Activated CD8-positive, alpha-beta memory T cell treated with anti-CD3 and anti-CD28 coated beads for 48 hours (primary cell): ENCODE measurements at places on chromosomes 4 and X.

DNA sequence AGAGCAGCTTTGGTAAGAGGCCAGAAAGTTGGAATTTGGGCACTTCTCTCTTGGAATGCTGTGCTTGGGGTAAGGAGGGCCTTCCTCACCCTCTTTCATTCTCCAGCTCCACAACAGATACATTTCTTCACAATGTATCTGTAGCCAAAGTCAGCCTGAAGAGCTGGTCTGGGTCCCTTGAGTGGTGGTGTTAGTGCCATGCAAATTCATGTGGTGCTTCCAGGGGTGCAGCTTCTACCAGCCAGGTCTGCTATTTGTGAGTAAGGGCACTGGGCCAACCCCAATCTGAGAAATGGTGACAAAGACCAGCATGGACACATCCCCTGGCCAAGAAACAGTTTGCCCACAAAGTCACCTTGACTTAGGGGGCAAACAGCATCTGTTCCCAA lies 17.8 kb downstream of the AMER1 start:
- no peak for DNase-seq

DNA sequence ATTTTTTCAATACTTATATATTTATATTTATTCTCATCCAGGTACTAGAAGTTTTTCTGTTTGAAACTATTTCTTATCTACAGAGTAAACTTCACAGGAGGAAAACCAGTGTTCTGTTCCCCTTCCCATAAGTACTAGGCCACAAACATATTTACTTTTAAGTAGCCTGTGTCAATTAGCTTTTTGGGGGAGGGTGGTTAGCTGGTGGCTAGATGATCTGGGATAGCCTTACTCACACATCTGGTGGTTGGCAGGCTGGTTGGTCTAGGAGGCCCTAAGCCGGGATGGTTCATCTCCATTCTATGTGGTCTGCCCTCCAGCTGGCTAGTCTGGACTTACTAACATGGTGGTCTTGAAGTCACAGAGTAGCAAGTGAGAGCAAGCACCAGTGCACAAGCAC lies 6.2 kb downstream of the JADE3 start:
- DNase-seq, result no peak

DNA sequence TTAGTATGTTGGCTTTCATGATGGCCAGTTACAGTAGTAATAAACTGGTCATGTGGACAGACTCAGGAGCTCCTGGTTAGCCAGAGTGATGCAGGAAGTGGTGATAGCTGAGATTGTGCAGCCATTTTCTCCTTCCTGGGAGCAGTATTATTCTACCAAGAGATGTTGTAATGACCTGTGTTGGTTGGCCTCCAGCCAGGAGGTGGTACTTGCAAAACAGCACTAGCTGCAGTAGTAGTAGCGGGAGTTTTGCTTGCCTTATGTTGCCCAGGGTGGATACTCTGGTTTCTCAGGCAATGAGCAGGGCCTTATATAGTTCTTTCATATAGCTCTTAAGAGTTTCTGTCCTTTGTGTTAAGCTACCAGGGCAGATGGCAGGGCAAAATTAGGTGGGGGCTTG lies 998.8 kb downstream of the GLUD2 start:
- DNase-seq, result no peak

DNA sequence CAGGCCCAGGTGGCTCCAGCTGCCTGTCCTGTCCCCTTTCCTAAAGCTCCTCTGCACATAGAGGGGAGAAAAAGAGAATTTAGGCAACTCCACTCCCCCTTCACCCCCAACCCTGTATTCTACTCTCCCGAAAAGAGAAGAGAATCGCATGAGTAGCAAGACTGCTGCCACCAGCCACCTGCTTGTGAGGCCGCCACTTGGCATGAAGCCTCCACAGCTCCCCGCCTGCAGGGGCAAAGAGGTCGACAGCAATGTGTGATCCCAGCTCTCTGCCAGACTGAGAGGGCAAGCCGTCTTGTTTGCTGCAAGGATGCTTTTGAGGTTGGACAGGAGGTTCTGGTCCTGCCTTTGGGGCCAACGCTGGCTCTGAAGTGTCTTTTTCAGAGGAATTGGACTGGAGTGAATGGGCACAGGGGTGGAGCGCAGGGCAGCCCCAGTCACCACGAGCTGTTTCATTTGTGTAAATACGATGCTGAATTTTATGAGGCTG lies 77.1 kb downstream of the STARD8 start:
- DNase-seq, result no peak

DNA sequence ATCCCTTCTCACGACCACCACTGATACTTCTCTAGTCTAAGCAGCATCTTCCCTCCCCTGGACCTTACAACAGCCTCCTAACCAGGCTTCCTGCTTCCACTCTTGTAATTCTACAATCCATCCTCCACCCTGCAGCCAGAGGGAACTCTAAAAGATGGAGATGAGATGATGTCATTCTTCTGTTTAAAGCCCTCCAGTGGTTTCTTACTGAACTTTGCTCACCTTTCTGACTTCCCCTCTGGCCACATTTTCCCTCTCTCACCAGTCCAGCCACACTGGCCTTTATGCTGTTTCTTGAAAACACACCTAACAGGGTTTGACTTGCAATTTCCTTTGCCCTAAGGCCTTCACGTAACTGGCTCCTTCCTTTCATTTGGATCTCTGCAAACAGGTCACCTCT lies 191.4 kb upstream of the NHS start:
- DNase-seq, result no peak

DNA sequence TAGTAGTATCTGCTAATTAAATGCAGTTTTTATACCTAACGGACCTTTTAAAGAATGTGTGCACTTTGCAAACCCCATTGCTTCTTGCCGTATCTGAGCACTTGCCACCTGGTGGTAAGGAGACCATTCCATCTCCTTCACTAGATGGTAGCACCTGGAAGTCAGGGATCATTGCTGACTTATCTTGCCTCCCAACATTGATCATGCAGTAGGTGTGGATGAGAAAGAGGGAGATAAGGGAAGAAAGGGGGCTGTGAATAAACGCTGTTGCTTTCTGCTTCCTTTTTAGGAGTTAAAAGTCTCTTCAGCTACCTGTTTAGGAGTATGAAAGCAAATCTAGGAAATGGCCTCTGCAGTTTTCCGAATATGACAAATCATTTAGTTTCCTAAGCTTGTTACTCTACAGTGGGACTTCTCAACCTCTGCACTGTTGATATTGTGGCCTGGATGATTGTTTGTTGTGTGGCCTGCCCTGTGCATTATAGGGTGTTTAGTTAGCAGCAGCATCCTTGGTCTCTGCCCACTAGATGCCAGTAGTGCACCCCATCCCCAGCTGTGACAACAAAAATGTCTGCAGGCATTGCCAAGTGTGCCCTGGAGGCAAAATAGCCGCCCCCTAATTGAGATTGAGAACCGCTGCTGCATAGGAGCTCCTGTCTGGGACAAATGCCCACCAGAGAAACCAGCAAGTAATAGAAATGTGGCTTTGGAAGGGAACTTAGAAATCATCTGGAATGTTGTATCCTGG lies 38.8 kb downstream of the GAB1 start:
- DNase-seq, result no peak

- no peak for DNase-seq
Observed at GRCh38 chr4:162700815-162701361, 465.8 kb downstream of the NAF1 start.

- DNase-seq, result no peak
Observed at GRCh38 chr4:113707048-113707447, 54.5 kb downstream of the CAMK2D start.

- DNase-seq, result peak; percentile 81
Observed at GRCh38 chrX:9995855-9996339, 28.7 kb downstream of the CLDN34 start.

- no peak for DNase-seq
Observed at GRCh38 chr4:35760807-35761206, 483.5 kb downstream of the ARAP2 start.

DNA sequence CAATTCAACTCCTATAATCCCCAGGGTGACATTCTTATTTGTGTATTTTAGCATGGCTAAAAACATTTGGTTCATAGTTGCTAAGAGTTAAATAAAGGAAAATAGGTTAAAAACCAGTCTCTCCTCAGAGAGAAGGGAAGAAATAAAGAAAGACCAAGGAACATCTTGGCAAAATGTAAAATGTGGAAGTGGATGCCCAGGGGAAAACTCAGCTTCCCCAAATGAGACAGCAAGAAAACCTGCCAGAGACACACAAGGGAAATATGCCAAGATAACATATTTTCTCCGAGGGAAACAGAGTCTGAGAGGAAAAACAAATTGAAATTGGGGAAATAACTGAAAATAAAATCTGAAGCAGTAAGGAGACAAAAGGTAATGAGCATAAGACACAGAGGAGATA lies 1569.3 kb downstream of the PCDH18 start:
- no peak for DNase-seq

GRCh38 chr4:1031956-1032795 lies 20.8 kb downstream of the FGFRL1 start:
- DNase-seq, result no peak

GRCh38 chr4:106450249-106450648 lies 81.7 kb upstream of the GIMD1 start:
- DNase-seq, result no peak

- no peak for DNase-seq
Observed at GRCh38 chrX:83934220-83934619, 73.3 kb downstream of the CYLC1 start.

GRCh38 chrX:45715748-45716147 lies 515.1 kb upstream of the DIPK2B start:
- no peak for DNase-seq

- DNase-seq, result no peak
Observed at GRCh38 chr4:130608121-130608520, 1512.2 kb downstream of the C4orf33 start.

GRCh38 chrX:51889851-51890250 lies 3.6 kb upstream of the MAGED1 start:
- no peak for DNase-seq

- DNase-seq, result no peak
Observed at GRCh38 chr4:122005064-122005755, 53.4 kb upstream of the TRPC3 start.

DNA sequence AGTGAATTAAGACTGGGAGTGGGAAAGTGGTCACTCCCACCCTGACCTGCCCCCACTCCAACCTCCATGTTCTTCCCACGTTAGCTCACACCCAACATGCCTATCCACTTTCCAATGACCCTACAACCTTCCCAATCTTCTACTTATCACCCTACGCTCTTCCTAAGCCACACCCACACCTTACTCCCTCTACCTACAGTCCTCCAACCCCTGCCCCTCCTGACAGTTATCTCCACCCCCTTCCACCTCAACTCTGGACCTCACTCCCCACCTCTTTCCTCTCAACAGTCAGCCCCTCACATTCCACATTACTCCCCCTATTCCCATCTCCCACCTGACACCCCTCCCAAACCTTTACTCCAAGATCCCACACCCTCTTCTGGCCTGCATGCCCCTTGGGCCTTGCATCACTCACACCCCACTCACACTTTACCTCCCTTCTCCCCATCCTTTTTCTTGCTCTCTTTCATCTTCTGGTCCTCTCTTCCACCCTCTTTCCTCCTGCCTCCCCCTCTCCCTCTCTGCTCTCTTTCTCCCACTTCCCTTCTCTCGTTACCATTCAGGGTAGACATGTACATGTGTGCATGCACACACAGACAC lies 6.9 kb downstream of the NALF2 start:
- no peak for DNase-seq

DNA sequence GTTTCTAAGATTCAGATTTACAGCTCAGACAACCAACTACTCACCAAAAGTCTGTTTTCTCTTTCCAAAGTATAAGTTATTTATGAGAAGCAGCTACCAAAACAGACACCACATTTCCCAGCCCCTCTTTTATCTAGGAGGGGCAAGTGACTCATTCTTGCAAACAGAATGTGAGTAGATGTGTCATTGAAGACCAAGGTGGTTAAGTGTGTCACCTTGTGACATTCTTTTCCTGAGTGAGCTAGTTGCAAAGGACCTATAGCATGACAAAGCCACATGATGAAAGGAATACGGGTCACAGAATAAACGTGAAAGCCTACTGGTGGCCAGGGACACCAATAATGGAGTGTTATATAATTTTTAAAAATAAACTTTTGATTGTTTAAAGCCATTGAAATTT lies 50.0 kb downstream of the SLC7A11 start:
- DNase-seq, result no peak

- DNase-seq, result no peak
Observed at GRCh38 chr4:158327525-158327924, 117.2 kb downstream of the TMEM144 start.

DNA sequence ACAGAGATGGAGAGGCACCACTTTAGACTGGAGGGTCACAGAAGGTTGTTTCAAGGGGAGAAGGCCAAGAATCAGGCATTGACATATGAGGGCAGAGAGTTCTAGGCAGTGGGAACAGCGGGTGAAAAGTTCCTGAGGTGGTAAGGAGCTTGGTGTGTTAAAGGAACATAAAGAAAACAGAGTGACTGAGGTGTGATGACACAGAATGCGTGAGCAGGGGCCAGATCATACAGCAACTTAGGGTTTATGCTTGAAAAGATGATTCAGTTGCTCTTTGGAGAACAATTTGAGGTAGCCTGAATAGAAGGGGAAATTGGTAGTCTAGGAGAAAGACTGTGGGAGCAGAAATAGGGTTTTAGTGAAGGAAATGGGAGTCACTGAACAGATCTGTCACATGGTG lies 179.2 kb downstream of the AMELX start:
- no peak for DNase-seq

DNA sequence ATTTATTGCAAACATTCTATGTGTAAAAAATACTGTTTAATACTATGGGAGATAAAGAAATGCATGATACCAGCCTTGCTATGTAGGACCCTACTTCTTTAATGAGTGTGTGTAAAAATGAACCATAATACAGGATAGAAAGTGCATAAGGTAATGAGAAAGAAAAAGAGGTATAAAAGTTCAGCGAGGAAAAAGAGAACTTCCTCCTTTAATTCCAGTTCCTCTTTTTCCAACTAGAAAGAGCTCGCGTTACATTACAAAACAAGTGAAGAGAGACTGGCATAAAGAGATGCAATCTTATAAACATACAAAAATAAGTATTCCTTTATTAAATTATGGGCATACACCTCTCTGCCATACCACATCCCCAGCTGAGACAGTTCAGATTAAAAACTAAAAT lies 77.4 kb downstream of the ANKRD17 start:
- DNase-seq, result no peak

DNA sequence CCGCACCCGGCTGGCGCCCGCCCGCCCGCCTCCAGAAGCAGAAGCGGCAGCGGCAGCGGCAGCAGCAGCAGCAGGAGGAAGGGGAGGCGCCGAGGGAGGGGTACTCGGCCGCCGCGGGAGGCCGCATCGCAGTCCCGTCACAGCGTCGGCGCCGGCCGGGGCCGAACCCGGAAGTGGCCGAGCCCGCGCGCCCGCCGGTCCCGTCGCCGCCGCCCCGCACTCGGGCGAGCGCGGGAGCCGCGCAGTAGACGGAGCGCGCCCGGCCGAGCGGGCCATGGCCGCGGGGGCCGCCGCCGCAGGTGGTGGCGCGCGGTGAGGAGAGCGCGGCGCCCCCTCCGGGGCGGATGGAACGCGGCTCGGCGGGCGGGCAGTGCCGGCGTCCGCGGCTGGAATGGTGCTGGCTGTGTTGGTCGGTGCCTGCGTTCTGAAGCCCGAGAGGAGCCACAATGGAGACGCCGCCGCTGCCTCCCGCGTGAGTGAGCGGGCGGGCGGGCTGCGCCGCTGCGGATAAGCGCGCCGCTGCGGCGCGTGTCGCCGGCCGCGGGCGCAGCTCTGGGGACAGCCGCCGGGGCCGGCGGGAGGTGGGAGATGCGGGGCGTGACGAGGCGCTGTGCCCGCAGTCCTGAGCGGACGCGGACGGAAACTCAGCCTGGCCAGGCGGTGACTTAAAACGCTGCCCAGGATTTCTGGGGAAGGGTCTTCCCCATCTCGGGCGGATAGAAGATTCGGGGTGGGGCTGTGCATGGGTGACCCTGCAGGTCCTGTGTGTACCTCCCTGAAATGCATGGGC lies at the start of gene KLHL2:
Gene KLHL2 (plus strand): TSS at position 131 of the 790 bp plus-strand sequence. CDS start 316 bp downstream, at position 447.
- DNase-seq, result peak; percentile 31
